ENCODE measurements at places on chromosomes 6 and 20.

- no peak for DNase-seq
Measured at GRCh38 chr20:24253321-24253720, 216.1 kb upstream of the SYNDIG1 start.

DNA sequence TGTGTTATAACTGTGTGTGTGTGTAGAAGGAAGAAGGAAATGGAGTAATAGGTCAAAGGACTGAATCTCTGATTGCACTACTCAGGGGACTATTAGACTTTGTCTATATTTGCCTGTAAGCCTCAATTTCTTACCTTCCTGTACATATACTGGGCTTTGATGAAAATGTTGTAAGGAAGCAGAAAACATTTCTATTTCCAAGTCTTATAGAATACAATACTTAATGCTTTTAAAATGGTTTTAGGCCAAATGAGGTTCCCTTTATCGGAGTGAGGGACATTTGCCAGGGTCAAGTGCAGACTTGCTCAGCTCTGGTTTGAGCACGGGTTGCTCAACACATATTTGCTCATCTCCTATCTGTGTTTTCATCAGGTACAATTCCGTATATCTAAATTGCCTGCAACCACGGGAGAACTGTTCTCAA is 28.3 kb downstream of the MEP1A start:
- DNase-seq = no peak

DNA sequence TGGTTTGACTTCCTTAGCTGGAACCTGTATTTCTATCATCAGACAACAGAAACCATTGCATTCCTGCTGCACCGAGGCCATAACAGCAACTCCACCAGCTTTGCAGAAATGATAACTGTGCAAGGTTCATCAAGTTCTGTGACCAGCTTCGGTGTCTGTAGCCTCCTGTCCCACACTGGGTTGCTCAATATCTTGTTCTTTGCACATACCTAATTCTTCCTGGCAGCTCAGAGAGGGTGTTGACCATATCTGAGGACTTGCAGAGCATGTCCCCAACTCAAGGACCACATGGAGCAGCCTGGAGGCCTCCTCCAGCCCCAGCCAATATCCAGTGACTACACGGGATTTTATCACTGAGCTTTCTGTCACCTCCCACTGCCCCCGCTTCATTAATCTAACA is 59.3 kb upstream of the SCAF8 start:
- no peak for DNase-seq

GRCh38 chr6:73870907-73871306 is 174.9 kb downstream of the CD109 start:
- DNase-seq = no peak

DNA sequence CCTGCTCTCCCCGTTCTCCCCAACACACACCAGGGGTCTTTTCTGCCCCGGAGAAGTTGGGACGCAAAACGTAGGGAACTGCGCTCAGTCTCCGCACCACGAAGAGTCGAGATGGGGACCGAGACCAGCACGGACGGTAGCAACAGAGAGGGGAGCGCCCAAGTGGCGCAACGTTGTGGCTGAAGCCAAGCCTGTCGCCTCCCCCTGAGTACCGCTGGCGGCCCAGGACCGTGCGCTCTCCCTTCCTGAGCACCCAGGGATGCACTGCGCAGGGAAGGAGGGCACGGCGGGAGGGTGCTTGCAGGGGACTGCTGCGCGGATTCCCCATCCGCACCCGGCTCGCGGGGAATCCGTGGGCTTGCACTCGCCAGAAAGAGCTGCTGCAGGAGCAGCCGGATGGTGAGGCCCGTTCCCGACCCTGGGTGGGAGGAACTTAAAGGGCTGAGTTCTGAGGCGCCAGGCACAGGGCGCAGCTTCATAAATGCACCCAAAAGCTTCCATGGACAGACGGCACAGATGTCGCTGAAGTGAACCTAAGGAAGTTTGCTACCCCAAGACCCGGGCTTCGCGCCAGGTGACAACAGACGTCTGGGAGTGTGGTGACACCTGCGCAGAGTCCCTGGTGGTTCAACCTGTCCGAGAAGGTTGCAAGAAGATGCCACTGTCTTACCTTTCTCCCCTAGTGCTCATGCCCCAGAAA is 178.7 kb downstream of the TBXT start:
- DNase-seq = peak; percentile 43

GRCh38 chr6:103183831-103184411 is 1675.8 kb downstream of the HACE1 start:
- DNase-seq = no peak

- no peak for DNase-seq
Measured at GRCh38 chr6:11246722-11247121, 14.3 kb upstream of the NEDD9 start.

- no peak for DNase-seq
Measured at GRCh38 chr20:44616604-44616964, 34.2 kb downstream of the PKIG start.

- peak; percentile 20 for DNase-seq
Measured at GRCh38 chr6:64538722-64539121, 903.1 kb downstream of the PHF3 start.

DNA sequence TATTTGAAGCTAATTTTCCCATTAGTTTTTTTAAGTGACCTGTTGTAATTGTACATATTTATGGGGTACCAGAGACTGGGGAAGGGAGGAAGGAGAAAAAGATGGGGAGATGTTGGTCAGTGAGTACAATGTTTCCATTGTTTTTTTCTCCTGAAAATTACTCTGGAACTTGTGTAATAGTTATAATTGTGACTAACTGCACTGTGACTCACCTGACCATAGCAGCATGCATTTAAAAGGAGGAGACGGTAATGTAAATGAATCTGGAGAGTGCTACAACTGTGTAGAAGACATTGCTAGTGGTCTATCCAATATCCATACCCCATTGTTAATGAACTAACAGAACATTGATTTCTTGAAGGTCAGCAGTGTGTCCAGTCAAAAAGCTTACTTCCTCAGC is 133.4 kb downstream of the RFPL4B start:
- DNase-seq = no peak

DNA sequence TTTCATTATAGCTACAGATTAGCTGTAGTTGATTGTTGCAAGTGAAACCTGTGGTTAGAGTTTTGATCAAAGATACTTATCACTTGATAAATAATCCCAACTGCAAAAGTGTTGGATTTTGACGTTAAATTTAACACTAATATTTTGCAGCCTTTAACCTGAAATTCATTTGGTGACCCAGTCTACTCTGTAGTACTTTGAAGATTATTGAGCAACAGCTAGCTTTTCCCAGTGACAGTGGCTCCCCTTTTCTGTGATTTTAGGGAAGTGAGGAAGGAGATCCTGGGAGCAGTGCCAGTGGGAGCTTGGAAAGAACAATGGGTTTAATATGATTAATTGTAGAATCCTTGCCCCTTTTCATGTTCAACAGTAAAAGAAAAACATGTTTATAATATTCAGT is 76.9 kb downstream of the NCOA3 start:
- DNase-seq = no peak

DNA sequence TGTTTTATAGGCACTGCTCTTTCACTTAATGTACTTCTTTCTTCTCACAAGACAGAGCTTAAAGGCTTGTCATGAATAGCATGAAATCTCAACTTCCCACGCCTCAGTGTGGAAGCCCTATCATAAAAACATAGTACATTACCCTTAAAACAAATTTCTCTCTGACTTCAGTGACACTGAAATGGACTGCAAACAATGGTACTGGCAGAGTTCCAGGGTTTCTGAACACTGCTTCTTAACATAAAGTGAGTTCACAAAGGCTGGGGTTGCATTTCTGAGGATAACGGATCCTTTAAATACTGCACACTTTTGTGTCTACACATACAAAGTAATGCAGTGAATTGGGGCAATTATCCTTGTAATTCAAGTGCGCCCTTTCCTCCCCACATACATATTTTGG is 32.3 kb upstream of the PLEKHG1 start:
- DNase-seq = peak; percentile 63

DNA sequence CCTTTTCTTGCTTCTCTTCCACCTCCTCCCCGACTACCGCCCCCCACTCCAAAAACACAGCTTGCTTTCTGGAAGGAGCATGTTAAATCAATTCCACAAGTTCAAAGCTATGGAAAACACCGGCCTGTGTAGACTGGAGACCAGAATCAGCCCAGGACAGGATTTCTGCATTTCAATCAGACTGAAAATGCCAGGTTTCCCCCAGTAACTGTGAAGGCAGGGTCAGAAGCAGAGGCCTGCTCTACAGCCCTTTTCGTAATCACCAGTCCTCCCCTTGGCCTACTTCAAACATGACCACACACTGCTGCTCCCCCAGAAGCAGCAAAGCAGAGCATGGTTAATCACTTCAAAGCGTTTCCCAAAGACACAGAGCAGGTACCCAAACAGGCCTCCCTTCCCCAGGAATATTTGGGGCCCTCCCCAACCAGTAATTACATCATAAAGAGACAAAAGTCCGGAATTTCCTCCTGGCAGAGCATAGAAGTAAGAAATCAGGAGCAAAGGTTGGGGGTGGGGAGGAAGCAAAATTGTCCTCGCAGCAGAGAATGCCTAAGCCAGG is 38.4 kb downstream of the ZMYND8 start:
- peak; percentile 68 for DNase-seq

DNA sequence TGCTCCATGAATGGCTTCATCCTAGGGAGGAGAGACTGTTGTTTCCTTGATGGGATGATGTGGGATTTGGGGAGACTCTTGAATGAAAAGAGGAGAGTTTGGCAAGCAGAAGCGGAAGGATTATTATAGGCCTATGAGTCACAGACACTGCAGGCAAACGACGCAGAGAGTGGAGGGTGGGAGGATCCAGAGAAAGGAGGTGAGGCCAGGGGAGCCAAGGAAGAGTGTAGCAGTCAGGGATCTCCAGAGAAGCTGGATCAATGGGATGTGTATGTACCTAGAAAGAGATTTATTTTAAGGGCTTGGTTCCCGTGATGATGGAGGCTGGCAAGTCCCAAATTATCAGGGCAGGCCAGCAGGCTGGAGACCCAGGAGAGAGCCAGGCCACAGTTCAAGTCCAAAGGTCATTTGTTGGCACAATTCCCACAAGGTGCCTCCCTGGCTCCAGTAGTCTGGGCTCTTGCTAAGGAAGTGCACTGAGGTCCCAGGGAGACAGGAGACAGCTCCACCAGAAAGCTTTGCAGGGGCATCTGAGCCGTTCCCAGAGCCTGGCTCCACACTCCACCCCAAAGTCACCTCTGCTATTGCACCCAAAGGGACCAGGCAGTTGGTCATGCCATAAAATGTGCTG is 76.0 kb downstream of the ADTRP start:
- DNase-seq = no peak

GRCh38 chr6:75283907-75284631 is 523 bp downstream of the TMEM30A start:
- DNase-seq = peak; percentile 79

DNA sequence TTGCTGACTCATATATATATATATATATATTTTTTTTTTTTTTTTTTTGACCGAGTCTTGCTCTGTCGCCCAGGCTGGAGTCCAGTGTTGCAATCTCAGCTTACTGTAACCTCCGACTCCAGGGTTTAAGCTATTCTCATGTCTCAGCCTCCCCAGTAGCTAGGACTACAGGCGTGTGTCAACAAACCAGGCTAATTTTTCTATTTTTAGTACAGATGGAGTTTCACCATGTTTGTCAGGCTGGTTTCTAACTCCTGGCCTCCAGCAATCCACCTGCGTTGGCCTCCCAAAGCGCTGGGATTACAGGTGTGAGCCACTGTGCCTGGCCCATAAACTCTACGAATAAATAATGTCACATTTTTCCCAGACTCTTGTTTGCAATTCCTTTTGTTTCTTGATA is 4.8 kb downstream of the LRP11 start:
- DNase-seq = no peak

DNA sequence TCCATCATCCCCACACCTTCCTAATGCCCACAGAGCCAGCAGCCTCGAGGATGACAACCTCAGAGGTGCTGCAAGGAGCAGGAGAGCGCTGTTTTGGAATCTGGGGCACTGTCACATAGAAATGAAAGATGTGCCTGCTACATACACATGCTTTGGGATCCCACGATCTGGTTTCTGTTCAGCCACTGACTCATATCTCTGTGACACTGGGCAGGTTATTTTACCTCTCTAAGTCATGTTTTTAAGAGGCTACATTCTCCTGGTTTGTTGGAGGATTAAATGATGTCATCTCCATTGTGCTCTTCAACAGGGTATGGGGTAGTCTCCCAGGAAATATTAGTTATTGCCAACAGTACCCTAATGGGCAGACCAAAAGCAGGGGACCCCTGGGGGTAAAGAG is 32.6 kb upstream of the TAB2 start:
- no peak for DNase-seq

DNA sequence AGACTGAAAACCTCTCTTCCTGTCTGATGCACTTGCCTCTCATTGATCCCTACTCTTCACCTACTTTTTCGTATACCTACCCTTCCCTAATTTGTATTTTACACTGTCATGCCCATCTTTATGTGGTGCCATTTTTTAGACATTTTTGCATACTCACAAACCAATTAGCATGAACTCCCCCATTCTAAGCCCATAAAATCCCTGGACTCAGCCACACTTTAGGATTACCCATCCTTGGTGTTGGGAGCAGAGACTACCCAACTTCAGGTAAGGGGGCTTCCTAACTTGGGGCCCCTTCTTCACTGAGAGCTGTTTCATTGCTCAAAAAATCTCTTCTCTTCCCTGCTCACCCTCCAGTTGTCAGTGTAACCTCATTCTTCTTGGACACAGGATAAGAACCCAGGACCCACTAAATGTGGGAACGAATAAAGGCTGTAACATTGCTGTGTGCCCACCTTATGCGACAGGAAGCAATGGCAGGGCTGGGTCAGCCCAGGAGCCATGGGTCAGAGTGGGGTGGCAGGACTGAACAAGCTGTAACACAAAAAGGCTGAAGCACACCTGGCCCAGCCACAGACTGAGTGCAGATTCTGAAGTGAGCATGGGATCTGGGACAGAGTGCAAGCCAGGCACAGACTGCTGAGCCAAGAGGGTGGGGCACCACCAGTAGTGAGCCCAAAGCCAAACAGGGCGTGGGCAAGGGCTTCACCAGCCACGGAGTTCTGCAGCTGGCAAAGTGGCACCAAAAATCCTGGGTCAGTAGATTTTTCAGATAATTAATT is 789.1 kb upstream of the HS3ST5 start:
- DNase-seq = no peak

DNA sequence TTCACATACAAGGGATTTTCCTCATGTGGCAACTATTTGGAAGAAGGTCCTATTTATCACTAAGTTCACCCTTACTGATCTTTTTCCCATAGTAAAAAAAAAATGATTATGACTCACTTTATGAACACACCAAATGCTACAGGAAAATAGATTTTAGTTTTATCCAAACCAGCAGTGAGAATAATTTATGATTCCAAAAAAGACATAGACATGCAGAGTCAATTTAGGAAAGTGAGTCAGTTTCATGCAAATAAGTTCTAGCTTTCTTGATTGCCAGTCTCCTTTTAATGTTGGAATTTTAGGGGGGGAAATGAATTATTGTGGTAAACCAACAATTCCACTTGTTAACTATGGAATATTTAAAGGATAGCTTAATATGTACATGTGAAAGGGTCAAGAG is 64.0 kb upstream of the RNF146 start:
- DNase-seq = no peak

- no peak for DNase-seq
Measured at GRCh38 chr20:32441638-32442037, 83.5 kb downstream of the ASXL1 start.

GRCh38 chr6:27176523-27177484 is 70.7 kb upstream of the PRSS16 start:
- peak; percentile 47 for DNase-seq
